ENCODE measurements at places on chromosomes 2 and 18. TPM values are rescaled to one million over a fixed set of nuclear protein-coding genes. Genes with fewer than 3 reads are reported as not detected.

RPRM gene
- not detected for total RNA-seq

PSMA8 gene
- total RNA-seq, result not detected

KDSR gene
- total RNA-seq, result 30.6 TPM

MSTN gene
- total RNA-seq, result not detected

CPO gene
- 234 TPM for total RNA-seq

GPC1 gene
- 5.4 TPM for total RNA-seq

SLC23A3 gene
- total RNA-seq, result 90.1 TPM

- DNase-seq, result no peak
Measured at GRCh38 chr18:29361843-29362242, 1184.9 kb upstream of the CDH2 start.

DNA sequence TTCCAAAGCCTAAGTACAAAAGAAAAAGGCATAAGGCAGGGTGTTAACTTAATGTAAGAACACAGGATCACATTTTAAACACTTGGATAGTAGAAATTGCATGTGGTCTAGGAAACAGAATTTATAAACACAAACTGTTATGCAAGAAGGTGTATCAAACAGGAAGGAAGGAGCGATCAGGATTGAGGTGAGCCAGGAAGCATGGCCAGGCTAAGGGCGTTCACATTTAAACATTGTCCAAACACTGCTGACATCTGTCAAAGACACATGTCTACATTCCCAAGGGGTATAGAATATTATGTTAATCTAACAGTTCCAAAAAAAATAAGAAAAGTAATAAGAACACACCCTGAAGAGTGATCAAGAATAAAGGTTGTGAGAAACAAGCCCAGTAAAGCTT, 71.3 kb downstream of the CCDC141 start:
- DNase-seq, result no peak

DNA sequence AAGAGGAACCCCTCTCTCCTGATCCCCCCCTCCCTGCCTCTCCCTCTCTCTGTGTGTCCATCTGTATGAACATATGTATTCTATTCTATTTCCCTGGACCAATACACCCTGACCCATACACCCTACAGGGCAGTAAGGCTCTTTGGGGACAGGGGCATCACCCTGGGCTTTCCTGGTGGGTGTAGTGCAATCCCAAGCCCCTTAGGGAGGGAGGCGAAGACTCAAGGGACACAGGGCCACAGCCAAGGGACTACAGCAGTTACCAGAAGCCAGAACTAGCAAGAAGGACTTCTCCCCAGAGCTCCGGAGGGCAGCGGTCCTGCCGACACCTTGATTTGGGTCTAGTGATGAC, 214.2 kb upstream of the RAB6C start:
- no peak for DNase-seq

DNA sequence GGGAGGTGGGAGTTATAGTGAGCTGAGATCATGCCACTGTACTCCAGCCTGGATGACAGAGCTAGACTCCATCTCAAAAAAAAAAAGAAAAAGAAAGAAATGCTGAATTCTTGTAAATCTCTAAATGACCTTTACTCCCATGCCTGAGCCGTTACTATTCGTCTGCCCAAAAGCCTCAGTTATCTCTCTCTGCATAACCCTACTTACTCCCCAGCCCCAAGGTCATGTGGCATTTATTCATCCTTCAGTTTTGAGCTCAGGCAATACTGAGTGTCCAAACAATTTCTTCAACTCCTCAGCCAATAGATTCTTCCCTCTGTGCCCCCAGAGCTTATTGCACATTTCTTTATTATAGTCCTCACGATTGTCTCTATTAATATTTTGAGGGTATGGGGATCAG, 28.8 kb downstream of the RAB1A start:
- DNase-seq, result no peak

GRCh38 chr2:74206180-74206688, 7.8 kb downstream of the MTHFD2 start:
- DNase-seq, result no peak

DNA sequence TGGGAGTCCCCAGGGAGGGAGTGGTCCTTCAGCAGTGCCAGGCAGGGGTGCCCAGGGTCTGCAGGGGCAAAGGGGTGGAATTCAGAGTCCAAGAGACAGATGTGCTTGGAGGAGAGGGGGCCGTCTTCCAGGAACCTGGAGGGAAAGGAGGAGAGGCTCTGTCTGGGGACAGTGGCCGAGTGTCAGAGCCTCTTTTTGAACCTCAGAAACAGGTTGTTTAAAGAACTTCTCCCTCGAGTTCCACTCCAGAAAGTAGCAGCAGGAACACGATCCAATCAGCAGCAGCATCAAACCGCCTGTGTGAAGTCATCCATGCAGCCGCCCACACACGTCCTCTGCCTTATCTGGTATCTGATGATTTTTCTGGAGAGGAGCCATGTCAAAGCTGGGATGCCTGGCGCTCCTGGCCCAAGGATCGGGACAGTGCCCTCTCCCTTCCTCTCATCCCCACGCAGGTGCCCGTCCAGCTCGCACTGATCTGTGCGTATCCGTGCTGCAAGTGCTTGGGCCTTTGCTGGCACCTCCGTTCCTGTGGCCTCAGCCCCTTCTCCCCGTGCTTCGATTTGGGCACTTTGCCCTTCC, 205.1 kb downstream of the NDUFA10 start:
- no peak for DNase-seq

DNA sequence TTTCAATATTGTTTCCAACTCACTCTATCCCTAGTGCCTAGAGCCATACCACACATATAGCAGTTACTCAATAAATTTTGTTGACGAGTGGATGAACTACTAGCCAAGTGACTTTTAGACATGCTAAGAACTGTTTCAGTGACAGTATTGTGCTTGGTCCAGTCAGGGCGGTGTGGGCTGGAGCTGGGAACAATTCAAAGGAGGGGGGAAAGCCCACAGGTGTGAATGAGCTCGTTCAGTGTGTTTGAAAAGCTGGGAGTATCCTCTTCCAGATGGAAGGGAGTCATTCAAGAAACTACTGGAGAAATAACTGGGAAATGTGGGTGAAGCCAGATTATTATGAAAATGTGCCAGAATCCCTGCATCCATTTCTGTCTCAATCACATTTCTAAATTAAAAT, 1.7 kb upstream of the SERPINE2 start:
- no peak for DNase-seq

GRCh38 chr2:38835990-38836389, 39.7 kb downstream of the DHX57 start:
- no peak for DNase-seq

DNA sequence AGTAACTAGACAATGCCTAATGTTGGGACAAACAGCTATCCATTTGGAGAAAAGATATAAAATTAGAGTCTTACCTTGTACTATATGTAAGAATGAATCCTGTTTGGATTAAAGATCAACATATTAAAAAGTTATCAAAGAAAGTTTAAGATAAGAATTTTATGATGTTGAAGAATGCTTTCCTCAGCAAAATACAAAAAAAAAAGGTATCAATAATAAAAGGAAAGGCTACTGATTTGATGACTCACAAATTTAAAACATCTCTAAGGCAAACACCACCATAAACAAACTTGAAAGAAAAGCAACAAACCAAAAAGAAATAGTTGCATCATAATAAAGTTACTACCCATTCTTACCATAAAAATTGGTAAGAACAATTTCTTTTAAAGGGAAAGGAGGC, 92.7 kb downstream of the C1D start:
- no peak for DNase-seq

DNA sequence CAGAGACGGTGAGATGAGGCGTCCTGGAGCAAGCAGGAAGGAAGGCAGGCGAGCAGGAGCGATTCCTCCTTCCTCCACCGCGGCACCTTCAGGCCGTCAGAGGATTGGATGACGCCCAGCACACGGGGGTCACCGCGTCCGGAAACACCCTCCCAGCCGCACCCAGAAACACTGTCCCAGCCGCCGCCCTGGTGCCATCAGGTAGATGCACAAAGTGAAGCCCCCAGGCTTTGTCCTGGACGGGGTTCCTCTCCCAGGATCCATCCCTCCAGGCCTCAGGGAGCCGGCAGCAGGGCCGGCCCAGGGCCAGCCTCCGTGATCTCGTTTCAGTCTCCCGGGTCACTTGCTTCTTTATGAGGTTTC, 31.5 kb downstream of the RTP5 start:
- no peak for DNase-seq

DNA sequence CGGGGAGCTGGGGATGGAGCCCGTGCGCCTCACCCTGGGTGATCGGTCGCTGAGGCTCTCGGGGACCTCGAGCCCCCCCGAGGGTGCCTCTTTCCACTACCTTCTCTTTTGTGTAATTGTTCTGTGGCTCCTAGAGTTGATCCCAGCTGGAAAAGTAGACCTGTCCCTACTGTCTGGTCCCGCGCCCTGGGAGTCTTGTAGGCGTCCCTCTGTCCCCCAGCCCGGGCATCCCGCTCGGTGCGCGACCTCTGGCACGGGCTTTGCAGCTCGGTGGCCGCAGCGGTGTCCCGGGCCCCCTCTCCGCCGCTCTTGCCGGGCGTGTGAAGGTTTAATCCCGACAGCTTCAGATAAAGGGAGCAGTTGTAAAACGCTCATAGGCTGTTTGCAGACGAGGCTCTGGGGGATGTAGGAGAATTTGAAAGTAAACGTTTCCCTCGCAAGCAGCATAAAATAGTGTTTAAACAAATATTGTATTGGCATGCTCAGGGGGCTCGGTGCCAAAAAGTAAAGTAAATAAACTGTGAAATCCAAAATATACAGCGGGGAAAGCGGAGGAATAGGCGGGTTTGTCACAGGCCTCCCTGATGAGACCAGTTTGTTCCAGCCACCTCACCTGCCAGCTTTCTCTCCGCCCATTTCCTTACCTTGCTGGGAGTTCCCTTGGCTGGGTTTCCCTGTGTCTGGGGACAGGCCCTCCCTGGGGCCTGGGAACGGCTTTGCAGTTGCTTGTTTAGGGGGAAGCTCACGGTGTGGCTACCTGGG, 1.9 kb downstream of the GLI2 start:
- peak; percentile 43 for DNase-seq

- DNase-seq, result no peak
Measured at GRCh38 chr2:11354363-11355154, 10.1 kb upstream of the ROCK2 start.

DNA sequence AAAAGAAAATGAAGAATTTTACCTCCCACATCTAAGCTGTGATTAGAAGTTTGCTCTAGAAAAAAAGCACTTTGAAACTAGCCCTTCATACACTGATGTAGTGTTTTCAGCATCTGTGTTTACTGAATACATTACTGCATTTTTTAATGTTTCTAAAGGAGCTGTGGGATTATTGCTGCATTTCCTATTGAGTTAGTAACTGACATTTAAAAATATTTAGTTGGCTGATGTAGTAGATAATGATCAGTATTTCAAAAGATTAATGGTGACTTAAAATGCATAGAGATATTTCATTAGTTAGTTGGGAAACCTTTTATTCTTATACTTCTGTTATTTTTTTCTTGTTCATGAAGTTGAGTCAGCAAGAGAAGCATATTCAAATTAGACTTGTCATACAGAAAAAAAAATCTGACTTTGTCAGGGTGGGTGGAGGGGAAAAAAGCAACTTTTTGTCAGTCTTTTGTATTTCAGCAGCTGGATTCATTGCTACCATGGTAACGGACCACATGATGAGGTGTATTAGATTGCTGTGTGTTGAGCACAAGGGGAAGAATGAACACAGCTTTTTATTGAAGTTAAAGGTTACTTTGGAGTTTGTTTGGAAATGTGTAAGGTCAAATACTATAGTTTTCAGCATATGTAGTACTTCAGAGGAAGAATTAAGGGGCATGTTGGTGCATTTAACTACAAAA, at the start of gene DTNA:
Gene DTNA (plus strand): TSS at position 549 of the 692 bp plus-strand sequence. CDS start 45,679 bp downstream, outside the sequence.
- no peak for DNase-seq

GRCh38 chr2:238947920-238948710, 100.2 kb downstream of the TWIST2 start:
- DNase-seq, result no peak

GRCh38 chr2:187168720-187169713, 279.0 kb downstream of the CALCRL start:
- DNase-seq, result no peak

- DNase-seq, result no peak
Measured at GRCh38 chr18:11654736-11655605, 34.1 kb upstream of the GNAL start.

DNA sequence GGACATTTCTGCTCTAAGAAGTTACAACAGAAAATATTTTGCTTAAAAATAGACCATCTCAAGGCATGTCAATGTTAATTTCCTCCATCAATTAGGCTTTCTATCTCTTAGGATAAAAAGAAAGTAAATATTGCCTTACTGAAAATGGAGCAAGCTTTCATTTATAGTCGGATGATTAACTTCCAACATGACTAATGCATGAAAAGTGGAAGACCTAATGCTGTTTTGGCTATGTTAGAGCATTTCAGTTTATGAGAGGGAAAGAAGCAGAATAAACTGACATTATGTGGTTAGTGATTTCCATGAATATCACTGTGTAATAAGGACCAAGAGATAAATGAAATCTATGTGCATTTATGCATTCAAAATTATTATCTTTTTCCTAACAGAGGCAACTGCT, 475.2 kb upstream of the UBE2E3 start:
- no peak for DNase-seq

DNA sequence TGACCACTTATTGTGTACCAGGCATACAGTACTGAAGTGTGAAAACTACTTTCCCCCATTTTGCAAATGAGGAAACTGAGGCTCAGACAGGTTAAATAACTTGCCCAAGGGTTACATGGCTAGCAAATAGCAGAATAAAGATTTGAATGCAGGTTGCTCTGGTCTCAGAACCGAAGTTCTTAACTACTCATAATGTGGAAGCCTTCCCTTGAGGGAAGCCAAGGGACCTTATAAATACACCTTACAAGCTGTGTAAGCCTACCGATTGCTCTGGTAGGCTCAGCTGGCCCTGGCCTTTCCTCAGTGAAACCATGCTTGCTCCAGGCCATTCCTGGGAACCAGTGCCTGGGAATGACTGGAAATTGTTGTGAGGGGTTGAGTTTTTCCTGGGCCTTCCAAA, 114.6 kb upstream of the CDCA7 start:
- no peak for DNase-seq

DNA sequence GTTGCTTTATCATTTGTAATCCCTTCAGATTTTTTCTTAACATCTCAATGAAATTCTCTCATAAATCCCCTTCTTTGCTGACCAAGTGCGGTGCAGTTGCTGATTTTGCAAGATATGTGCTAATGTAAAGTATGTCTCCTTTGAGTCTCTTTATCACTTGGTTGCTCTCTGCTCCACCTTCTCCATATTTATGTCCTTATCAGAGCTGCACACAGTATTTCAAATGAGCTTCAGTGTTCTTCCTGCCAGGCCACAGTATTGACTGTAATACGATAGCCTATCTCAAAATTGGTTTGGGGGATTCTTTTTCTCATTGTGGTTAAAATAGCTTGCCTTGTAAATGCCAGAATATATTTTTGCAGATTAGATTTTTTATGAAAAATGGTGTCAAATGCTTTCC, 32.2 kb downstream of the MAIP1 start:
- DNase-seq, result no peak

DNA sequence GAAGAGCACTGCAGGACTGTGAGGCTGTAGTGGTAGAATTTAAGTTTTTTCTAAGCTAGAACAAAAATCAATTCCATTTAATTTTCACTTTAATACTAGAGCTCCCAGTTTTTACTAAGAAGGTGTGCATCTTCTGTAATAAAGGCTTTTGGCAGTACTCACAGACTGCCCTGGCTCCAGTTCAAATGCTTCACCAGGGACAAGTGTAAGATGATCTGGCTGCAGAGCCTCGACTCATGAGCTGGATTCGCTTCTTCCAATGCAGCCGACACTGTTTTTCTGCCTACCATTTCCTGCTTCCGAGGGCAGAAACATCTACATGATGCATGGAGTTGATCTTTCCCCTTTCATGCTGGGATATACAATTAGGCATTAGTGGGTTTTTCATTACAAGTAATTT, 87.0 kb downstream of the FARSB start:
- no peak for DNase-seq
